ENCODE measurements at places on chromosomes 12 and 14.
A peak's percentile ranks its signal among the peaks of the same experiment; 100 is the strongest.

GRCh38 chr12:131675126-131676080, 35.5 kb upstream of the SFSWAP start:
- no peak for DNase-seq

- DNase-seq, result peak; percentile 42
Observed at GRCh38 chr12:40105265-40105514, 691 bp downstream of the SLC2A13 start.

DNA sequence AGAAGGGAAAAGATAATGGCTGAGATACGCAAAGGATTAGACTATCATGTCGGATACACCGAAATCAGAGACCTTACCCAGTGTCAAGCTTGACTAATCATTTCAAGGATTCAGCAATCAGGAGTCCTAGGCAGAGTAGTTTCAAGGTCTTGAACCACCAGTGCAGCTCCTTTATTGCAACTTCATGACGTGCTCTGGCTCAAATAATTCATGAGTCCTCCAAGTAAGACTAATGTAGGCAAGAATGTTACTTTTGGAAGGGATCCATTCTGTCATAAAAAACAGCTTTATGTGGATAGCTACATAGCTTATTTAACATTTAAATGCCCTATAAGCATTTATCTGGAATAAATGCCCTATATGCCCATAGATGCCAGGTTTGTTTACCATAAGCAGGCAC, 123.2 kb downstream of the LMO3 start:
- no peak for DNase-seq

- DNase-seq, result no peak
Observed at GRCh38 chr14:72907886-72908285, 14.0 kb upstream of the DPF3 start.

DNA sequence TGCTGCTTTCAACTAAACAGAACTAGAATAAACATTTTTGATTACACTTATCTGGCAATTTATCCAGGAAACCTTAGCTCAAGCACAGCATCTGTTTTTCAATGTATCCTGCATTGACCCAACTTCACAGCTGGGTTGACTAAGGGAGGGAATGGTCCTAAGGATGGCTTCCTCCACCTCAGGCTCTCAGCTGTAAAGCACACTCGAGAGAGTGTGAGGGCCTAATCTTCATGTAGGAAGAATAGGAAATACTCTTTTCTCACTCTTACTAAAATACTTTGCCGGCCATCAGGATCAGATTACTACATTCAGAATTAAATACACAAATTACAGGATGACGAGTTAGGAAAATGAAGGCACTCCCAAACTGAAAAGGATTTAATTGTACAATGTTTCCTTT, 7.2 kb downstream of the SETD3 start:
- no peak for DNase-seq

DNA sequence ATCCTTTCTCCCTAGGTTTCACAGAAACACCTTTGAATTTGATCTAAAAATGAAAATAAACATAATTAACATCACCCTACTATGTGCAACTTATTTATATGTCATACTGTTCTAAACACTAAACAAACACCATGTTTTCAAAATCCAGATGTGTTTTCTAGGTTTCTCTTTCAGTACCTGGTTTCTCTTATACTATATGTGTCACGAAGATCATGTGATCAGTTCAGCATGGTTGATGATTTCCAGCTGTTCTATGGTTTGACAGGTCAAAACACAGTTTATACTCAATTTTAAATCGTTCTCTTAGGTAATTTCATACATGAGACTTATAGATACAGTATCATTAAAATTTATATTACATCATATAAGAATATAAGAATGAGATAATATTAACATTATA, 373.1 kb downstream of the SOX5 start:
- DNase-seq, result no peak

GRCh38 chr12:25531502-25532052, 21.5 kb downstream of the LMNTD1 start:
- DNase-seq, result no peak

GRCh38 chr12:56979628-56980027, 22.2 kb upstream of the RDH16 start:
- DNase-seq, result no peak

- DNase-seq, result no peak
Observed at GRCh38 chr12:31316891-31317290, 9.1 kb downstream of the SINHCAF start.

DNA sequence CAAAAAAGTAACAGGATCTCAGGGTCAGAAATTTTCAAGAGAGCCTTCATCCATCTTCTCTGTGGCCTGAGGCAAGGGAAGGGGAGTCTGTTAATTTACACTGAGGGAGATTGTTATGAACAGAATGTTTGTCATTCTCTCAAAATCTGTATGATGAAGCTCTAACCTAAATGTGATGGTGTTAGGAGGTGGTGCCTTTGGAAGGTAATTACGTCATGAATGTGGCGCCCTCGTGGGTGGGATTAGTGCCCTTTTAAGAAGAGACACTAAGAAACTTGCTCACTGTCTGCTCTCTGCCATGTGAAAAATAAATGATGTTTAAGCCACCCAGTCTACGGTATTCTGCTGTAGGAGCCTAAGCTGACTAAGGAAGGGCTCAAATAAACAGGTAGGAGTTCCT, 521.6 kb downstream of the SNAPC1 start:
- DNase-seq, result no peak

DNA sequence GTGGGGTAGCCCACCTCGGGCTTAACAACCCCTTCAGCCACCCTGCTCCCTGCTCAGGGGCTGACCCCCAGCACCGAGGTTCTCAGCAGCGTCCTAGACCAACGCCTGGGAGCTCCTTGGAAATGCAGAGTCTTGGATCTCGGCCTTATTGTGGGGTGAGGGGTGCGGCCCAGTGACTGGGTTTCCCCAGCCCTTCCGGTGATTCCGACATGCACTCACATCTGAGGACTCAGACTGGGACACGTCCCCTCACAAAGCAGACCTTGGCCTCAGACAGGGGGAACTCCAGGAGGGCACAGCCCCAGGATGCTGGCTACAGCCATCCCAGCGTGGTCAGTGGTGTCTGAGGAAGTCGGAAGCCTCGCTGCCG, 117.7 kb downstream of the RFLNA start:
- no peak for DNase-seq

DNA sequence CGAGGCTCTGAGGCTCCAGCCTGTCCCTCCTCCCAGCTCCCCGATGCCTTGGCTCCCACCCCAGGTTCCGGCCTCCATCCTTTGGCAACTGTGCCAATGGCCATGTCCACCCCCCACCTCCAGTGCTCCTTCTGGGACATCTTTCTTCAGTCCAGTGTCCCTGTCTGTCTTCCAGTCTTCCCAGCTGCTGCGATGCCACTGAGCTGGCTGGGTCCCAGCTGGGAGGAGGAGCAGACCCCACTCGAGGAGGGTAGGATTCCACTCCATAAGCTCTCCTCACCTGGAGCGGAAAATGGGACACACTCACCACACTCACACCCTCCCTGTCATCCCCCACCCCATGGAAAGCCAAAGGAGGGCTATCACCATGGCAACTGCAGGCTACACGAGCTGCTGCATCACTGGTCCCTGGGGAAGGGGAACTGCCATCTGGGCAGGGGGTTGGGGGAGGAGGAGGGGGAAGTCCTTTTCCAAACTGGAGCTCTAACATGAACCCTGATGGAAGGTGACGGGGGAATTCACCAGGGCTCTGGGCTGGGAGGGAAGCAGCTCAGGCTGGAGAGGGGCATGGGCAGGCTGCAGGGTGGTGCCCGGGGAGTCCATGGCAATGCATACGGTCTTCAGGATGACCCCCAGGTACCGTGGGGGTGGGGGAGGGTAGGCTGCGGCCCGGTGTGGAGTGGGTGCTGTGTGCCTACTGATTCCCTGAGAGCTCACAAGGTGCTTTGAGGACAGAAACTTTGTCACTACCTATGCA, 94.3 kb downstream of the LRRC74A start:
- DNase-seq, result no peak

GRCh38 chr12:119202544-119202943, 23.8 kb downstream of the HSPB8 start:
- DNase-seq, result no peak

- DNase-seq, result no peak
Observed at GRCh38 chr12:109893261-109893995, 6.6 kb upstream of the TCHP start.

DNA sequence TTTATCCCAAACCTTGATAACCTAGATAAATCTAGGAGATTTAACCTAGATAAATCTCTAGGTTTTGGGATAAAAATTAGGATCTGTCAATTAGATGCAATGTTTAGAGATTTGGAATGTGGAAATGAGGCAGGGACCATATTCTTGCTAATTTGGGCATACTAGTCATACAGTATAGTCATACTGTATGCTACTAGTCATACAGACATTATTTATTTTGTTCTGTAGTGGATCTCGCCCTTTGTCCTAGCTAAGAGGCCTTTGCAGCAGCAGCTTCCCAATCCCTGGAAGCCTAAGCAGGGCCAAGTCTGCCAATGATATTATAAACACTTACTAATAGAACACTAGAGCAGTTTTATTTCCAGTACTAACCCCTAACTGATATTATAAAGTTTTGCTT, 136.4 kb downstream of the CEP128 start:
- no peak for DNase-seq

DNA sequence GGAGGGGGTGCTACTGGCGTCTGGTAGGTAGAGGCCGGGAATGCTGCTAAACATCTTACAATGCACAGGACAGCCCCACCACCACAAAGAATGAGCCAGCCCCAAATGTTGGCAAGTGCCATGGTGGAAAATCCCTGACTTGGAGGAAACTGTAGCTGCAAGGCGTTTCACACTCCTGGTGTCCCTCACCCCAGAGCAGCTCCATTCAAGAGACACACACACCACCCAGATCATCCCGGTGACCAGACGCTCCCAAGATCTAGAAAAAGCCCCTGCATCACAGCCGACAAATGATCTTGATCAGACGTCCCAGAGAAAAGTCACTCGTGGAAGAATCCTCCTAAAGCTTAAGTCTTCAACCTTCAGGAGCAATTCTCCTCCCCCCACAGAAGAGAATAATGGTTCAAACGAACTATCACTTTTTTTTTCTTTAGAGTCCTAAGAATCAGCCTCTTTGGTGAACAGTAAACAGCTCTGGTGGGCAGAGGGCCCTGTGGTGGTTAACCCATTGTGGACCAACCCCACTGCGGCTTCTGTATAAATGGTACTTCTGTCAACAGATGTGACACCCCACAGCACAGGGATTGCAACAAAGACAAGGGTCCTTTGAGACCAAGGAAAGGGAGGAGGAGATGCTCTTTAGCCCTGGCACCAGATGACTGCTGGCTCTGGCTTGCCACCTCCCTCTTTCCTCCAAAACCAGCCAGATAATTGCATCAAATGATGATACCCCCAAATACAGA, 2.7 kb downstream of the GLTP start:
- peak; percentile 70 for DNase-seq

- DNase-seq, result no peak
Observed at GRCh38 chr12:28885928-28886327, 263.1 kb upstream of the FAR2 start.

GRCh38 chr12:71237128-71237527, 79.3 kb upstream of the TSPAN8 start:
- DNase-seq, result no peak

DNA sequence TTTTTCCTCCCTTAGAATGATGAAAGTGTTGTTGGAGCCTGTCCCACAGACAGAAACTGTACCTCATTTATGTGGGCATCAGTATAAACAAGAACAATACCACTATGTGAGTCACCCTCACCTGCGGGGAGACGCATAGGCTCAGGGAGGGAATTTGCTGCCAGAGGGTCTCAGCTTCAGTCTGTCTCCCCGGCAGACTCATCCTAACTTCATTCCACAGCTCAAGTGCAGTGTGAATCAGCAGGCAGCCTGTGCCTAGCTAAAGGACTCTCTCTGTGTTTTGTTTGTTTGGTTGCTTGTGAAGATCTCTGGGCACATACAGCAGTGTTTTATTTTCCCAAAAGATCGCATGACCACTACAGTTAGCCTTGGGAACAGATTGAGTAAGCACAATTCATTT, 98.9 kb downstream of the PRKCH start:
- DNase-seq, result no peak

GRCh38 chr14:38197001-38197783, 10.5 kb upstream of the SSTR1 start:
- no peak for DNase-seq

- no peak for DNase-seq
Observed at GRCh38 chr12:64810831-64811230, 13.6 kb upstream of the TBC1D30 start.

DNA sequence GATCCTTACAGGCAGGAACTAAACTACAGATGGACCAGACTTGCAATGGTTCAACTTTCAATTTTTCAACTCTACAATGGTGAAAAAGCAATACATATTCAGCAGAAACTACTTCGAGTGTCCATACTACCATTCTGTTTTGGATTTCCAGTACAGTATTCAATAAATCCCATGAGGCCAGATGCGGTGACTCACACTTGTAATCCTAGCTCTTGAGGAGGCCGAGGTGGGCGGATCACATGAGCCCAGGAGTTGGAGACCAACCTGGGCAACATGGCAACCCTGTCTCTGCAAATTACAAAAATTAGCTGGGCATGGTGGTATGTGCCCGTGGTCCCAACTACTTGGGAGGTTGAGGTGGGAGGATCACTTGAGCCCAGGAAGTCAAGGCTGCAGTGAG, 336.1 kb downstream of the MED13L start:
- no peak for DNase-seq

DNA sequence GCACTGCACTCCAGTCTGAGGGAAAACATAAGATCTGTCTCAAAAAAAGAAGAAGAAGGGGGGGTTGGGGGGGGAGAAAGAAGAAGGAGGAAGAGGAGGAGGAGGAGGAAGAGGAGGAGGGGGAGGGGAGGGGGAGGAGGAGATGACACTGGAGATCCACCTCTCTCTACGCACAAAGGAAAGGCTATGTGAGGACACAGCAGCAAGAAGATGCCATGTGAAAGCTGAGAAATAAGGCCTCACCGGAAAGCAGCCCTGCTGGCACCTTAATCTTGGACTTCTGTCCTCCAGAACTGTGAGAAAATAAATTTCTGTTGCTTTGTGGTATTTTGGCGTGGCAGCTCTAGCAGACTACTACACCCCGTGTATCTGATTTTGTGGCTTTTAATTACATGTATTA, 477.9 kb downstream of the MED13L start:
- DNase-seq, result no peak

- no peak for DNase-seq
Observed at GRCh38 chr12:101470939-101471338, 4.2 kb upstream of the SPIC start.

GRCh38 chr14:69948351-69948750, 69.1 kb downstream of the SMOC1 start:
- DNase-seq, result no peak

DNA sequence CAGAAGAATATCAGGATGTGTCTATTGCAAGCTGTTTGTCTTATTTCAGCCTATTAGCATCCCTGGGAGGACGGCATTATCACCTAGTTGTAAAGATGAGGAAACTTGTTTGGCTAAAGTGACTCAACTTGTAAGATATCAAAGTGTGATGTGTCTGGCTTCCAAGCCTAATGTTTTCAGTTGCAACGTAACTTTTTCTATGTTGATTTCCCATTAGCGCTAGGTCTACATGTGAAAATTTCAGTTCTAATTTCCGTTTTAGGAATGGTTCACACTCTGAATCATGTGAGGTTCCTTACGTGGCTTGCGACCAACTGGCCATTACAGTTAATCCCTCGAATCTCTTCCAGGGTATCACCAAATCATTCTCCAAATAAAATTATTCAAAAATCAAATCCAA, 58.0 kb downstream of the LLPH start:
- no peak for DNase-seq
